Small intestine (tissue), 16 donors: ENCODE measurements at places on chromosomes 2 and 18.

- no peak for DNase-seq
These were observed 11.6 kb upstream of the MRPL19 start for GRCh38 chr2:75634945-75635344.

- no peak for DNase-seq
These were observed 166.6 kb upstream of the TANK start for GRCh38 chr2:160993654-160994061.

DNA sequence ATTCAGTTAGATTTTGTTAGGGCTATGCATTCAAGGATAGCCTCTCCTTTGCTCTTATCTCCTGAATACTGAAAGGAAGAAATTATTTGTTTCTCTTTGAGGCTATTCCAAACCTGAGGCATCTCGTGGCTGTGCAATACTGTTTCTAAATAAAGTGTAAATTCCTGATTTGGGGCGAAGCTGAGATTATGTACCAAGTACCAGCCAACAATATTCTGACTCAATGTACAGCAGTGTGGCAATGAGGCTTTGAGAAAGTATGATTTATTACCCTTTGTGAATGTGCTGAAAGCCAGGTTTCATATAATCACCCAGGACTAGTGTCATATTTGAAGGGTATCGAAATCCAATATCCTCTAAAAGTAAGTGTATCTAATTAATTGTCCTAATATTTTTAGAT lies 113.5 kb downstream of the MEIS1 start:
- no peak for DNase-seq

DNA sequence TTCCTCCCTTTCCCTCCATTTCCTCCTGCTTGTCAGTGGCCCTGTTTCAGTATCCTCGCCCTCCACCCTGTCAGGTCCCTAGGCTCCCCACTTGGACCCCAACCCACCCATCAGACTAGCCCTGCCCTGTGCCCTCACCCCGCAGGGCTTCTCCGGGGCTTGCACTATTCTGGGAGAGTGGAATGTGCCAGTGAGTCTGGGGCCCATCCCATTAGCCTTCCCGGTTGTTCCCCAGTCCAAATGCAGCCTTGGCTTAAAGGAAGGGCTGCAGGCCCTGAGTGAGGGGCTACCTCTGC lies 45.5 kb downstream of the MYO7B start:
- no peak for DNase-seq

GRCh38 chr2:152682663-152683062 lies 34.6 kb downstream of the PRPF40A start:
- no peak for DNase-seq

DNA sequence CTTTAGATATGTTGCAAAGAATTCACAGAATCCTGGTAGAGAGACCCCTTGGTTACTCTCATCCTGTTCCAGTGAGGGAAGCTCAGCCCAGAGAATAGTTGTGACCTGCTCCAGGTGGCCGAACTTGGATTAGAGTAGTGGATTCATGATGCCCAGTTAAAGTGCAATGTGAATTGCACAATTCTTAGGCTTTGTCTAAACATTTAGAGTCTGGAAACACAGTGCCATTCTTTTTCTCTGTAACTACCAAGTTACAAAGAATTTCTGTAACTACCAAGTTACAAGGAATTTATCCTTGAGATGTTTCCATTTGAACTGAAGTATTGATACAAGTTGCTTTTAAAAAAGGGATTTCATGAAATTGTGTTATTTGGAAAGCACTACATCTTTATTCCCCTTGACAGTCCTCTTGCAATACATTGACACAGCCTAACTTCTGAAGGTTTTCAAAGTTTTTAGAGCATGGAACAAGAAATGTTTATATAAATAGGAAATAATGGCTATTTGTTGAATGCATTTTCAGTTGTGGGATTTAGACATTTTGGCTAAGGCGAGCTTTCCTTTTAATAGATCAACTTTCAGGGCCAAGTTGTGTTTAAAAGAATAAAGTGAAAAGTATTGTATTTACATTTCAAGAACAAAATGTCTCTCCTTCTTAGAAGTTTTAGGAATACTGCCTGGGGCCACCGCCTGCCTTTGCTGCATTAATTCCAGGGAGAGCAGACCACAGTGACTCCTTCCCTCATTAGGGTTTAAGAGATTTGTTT lies 315.0 kb downstream of the LPIN1 start:
- no peak for DNase-seq

GRCh38 chr2:230933521-230934180 lies 8.6 kb upstream of the GPR55 start:
- no peak for DNase-seq

GRCh38 chr2:98357849-98358248 lies 11.6 kb downstream of the CNGA3 start:
- no peak for DNase-seq

DNA sequence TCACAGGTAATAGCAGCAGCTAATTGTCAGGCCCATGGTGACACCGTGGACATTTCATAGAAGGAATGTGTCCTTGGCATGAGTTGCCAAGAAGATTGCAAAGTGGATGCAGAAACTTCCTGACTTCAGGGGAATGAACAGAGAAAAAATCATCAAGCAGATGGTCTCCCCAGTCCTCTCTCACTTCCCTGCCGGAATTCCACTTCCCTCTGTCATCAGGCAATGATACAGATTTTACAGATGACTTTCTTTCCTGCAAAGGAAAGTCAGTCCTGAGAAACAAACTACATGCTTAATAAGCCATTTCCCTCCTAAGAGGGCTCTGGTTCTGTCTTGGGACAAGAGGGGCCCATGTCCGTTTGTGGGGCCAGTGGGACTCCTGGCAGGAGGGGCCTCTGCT lies 45.7 kb downstream of the KCNF1 start:
- no peak for DNase-seq

GRCh38 chr2:10788855-10789254 lies 23.7 kb downstream of the PDIA6 start:
- DNase-seq: peak; percentile 78

DNA sequence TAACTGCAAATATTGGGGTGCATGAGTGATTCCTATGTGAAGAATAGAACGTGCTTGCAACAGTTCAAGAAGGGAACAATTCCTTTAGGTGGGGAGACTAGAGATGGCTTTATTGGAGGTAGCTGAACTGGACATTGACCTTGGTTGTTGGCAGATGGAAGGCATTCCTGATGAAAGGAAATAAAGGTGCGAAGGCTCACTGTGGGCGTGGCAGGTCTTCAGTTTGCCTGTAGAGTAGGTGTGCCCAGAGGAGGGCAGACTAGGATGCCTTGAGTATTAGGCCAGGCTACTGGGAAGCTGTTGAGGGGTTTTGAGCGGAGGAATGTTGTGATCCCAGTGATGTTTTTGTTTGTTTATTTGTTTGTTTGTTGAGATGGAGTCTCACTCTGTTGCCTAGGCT lies 2.8 kb downstream of the SPR start:
- peak; percentile 16 for DNase-seq

- DNase-seq: no peak
These were observed 442.9 kb downstream of the KCNJ3 start for GRCh38 chr2:155141418-155141817.

DNA sequence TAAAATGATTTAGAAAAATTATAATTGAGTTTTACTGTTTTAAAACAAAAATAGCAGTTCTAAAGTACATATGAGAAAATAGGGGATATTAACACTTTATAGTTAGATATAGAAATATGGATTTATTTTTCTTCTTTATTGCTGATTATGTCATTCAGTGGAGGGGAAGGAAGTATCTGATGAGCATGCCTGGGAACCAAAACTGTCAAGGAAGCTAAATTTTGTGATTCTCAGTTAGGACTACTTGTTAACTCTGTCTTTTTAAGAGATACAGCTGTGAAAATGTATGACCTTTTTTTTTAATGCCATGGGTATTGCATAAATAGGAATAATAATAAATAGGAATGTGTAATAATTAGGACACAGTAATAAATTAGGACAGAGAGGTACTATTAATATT lies 44.8 kb downstream of the ITGAV start:
- DNase-seq: no peak

DNA sequence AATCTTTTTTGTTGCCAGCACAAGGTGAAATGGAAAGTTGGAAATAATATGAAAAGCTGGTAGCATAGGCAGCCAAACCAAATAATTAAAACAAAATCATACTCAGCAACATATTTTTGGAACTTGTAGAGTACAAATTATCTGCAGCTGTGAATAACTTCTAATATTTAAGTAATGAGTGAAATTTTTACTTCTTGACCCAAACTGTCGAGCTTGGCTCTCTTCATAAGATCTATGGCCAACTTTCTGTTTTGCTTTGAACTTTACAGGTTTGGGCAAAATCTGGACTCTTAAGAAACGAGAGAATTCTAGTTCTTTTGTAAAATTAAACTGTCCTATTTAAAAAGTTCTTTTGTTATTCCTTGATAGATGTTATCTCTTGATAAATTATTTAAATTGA lies 25.6 kb upstream of the CCDC102B start:
- no peak for DNase-seq

DNA sequence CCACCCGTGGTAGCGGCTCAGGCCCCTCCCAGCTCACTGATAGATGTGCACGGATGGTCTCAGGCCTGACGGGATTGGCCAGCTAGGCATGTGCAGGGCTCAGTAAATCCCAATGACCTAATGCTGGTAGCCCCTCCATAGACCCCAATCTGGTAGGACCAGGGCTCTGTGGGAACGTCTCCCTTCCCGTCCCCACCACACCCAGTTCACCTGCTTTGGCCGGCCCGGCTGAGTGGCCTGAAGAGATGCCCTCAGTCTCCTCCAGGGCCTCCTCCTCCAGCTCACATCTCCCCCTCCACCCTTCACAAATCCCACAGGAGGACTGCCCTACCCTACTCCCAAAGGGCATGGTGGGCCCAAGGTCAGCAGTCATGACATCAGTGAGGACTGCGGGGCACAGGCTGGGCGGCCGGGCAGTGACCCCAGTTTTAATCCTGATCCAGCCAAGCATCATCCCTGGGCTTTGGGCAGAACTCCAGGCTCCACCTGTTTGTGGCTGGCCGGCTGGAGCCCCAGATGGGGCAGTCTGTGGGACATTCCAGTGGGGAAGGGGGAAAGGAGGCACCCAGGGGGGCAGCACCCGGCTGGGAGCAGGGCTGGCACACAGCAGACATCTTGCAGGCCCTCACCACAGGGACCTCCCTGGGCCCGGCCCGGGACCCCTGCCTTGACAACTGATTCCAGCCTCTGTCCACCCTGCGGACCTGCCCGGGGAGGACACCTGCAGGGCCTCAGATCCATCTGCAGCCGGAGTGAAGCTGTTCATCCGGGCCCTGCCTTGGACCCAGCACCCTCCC lies 2.3 kb downstream of the KIF1A start:
- DNase-seq: no peak

- DNase-seq: peak; percentile 92
These were observed 23.0 kb upstream of the NTSR2 start for GRCh38 chr2:11692966-11693521.

DNA sequence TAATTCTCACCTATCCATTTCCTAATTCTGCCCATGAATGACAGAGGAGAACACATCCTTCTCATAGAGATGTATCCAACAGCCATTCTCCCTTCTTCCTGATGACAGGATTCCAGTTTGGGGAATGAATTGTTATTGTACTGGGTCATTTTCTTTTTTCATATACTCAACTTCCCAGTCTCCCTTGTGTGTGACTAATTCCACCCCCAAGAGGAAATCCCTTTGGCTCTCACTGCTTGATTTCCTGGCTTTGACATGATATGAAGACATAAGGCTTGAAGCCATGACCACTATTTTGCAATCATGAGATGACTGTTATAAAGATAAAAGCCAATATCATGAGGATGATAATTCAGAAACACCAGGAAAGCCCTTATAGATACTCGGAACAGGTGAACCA lies 384.7 kb upstream of the ACVR2A start:
- peak; percentile 27 for DNase-seq

- DNase-seq: no peak
These were observed 42.5 kb downstream of the MYO7B start for GRCh38 chr2:127577973-127578372.

- peak; percentile 31 for DNase-seq
These were observed 494 bp downstream of the HNRNPLL start for GRCh38 chr2:38602136-38602731.

GRCh38 chr2:47033102-47033880 lies 117.7 kb upstream of the MCFD2 start:
- no peak for DNase-seq

- no peak for DNase-seq
These were observed 708.1 kb downstream of the SLC4A3 start for GRCh38 chr2:220335591-220335915.

GRCh38 chr18:63141778-63142176 lies 177.8 kb downstream of the BCL2 start:
- no peak for DNase-seq

DNA sequence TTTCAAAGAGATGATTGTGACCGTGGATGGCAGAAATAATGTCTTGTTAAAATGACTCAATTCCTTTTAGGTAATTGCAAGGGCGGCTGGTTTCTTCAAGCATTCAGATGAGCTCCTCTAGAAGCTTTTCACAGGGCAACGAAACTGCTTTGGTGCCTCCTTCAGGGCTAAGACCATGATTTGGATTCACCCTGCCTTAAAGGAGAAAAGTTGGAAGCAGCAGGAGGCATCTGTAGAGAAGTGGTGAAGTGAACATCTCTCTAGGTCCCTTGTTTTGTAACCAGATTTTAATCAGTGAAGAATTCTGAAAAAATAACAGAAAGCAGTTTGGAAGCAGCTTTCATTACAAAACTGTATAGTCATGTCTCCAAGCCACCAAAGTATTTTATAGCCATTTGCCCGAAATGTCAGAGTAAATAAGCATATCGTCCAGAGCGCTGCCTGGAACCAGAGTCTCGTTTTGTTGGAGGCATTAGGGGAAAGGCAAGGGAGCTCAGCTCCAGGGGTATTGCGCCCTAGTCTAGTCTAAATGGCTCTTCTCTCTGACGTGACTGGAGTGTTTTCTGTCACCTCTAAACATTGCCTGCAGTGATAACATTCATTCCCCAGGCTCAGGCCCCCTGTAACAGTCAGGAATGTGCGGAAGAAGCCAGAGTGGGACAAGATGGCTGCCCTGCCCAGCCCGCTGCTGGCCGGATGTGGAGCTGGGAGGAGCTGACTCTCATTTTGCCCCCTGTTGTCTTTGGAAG lies 57.8 kb upstream of the ITGB6 start:
- DNase-seq: no peak

GRCh38 chr18:63150942-63151421 lies 168.6 kb downstream of the BCL2 start:
- no peak for DNase-seq

DNA sequence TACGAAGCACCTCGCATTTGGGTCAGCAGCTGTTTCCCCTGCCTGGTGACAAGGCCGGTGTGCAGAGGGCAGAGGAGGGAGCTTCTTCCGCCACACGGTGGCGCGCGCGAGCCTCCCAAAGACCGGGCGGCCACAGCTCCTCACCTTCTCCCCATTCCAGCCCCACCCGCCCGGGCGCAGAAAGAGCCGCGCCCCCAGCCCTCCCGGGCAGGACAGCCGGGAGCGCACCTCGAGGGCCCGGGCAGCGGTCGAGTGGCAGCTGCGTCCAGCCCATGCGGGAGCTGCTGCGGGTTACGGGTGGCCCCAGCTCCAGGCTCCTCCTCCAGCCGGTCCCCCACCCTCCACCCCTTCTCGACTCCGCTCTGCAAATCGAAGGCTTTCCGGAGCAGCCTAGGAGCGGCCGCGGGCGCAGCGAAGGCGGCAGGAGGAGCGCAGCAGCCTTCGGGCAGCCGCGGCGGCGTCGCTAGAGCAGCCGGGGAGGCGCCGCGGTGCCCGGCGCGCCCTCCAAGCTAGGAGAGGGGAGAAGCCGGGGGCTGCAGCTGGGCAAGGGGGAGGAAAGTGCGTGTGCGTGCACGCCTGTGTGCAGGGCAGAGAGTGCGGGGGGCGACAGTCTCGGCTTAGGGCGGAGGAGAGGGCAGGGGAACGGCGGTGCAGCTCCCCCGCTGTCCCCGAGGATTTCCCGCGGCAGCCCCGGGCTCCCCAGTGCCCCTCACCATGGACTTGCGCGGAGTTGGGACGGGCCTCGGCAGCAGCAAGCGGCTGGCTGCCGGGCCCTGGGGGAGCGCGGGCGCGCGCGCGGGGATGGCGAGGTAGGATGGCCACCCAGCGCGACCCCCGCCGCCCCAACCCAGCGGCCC lies at the start of gene CCDC85A:
CCDC85A (plus strand) TSS at position 348 of the 857 bp plus-strand sequence. CDS start 635 bp downstream, outside the sequence.
- DNase-seq: peak; percentile 64
